Activated T-cell treated with anti-CD3 and anti-CD28 coated beads, Interleukin-2, amount 50 U/mL, for 1 hour (primary cell): ENCODE measurements at places on chromosomes 11 and 22.

DNA sequence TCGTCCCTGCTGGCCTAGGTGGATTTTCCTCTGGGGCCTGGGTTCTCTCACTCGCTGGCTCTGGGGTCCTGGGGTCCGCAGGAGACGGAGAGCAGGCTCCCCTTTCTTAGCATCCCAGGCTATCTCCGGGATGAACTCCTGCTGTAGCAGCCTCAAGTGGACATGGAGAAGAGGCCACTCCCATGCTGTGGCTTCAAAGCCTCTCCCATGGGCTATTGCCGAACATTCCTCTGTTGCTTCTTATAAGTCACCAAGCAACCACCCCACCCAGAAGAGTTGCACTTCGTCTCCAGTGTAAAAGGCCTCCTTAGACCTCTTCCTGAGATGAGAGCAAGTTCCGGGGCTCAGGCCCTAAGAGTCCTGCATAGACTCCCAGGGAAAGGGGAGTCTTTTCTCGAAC, 124.0 kb upstream of the RCN1 start:
- no peak for DNase-seq

GRCh38 chr11:83682611-83682973, 396.4 kb upstream of the CCDC90B start:
- no peak for DNase-seq

DNA sequence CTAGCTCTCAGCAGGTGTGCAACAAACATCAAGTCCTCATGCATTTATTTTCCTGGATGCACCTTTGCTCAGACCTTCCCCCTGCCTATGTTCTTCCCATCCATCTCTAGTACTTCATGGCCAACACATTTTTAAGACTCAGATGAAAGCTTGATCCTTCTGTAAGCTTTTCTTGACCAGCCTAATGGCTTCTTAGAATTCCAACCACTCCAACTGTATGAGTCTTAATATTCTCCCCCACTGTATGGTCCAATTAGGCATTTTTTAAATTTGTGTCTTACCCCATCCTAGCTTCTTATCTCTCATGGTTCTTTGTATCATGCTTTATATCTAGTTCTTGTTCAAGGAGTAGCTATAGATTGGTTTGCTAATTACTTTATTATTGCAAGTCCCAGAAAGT, 44.8 kb downstream of the TENM4 start:
- DNase-seq = no peak

DNA sequence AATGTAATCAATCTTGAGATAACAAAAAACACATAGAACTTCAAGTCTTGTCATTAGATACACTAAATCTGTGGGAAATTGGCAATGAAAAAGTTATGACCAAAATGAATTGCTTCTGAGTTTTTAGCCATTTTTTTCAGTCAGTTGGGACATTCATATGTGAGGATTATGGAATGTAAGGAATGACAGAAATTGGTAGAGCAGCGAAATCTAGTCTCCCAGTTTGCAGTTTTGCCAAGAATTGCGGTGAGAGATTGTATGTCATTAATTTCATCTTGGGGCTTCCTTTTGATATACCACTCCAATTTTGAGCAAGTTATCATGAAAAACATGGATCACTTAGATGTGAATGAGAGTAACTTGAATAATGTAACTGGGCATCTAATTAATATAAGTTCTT, 49.9 kb downstream of the SIK2 start:
- no peak for DNase-seq

- DNase-seq = no peak
Observed at GRCh38 chr11:66624450-66624849, 8.0 kb downstream of the RBM14 start.

GRCh38 chr11:14288189-14288935, 70.6 kb downstream of the RRAS2 start:
- DNase-seq = no peak

DNA sequence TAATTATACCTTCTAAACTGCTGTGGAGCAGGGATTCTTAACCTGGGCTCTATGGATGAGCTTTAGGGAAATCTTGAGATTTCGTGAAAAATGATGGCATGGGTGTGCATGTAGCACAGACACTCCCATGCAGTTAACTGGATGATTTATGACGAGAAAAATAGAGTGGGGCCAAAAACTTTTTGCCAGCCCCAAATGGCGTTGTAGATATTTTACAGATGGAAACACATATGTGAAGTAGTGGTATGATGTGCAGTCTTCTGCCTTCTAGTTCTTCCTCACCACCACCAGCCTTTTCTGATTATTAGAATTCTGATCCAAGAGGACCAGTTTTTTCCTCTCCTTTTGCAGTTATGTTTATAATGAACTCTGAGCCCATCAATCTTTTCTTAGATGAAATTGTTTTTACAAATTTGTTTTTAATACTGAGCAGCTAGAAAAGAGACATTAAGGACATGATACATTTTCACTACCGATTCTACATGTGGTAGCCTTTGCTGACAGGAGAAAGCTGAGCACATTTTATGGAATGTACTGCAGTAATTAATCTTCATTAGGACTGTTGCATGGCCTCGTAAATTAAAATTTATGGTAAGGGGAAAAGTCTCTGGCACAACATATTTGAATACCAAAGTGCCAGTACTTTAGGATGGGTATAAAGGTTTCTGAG, 261.4 kb downstream of the DDX10 start:
- no peak for DNase-seq

DNA sequence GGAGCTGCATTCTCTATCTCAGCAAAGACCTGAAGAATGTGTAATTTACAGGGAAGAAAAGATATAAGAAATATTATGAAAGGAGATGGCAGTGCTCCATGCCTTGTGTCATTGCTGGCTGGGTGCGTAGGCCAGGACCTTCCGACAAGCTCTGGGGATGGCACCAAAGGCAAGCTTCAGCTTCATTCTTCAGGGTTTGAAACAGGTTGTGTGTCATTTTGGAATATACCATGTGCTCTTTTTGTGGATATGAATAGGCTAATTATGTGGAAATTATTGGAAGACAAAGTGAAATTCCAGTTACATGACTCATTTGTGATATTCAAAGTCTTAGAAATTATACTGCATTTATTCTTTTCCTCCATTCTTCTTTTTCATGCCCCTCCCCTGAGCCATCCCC, 5.7 kb upstream of the KIRREL3 start:
- no peak for DNase-seq

GRCh38 chr11:19995145-19995544, 165.1 kb downstream of the DBX1 start:
- no peak for DNase-seq

DNA sequence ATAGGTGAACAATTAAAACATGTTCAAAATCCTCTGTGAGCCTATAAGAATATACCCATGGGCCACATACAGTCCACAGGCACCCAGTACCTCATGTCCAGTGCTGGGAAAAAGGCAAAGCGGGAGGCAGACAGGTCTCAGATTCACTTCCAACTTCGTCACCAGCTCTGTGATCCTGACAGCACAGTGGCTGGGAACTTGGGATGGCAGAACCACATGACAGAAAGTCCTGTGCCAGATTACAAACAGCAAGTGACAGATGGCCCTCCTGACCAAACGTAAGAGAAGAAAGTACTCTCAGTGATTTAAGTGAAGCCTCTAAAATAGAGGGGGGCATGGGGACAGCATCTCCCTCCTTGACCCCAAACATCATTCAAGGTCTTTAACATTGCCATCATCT, 5.8 kb downstream of the SLC1A2 start:
- no peak for DNase-seq

DNA sequence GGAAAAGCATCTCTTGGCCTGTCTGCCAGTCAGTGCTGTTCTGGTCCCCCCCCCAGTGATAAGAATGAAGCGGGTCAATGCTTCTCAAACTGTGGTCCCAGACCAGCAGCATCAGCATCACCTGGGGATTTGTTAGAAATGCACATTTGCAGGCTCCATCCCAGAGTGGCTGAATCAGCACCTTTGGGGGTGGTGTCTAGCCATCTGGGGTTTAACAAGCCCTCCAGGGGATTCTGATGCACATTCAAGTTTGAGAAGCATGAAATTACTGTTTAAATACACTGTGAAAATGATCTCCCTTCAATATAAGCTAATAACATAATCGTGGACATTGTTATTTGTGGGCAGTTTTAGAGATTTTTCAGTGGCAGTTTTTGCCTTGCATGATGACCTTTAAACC, 133.5 kb downstream of the MYO18B start:
- no peak for DNase-seq

DNA sequence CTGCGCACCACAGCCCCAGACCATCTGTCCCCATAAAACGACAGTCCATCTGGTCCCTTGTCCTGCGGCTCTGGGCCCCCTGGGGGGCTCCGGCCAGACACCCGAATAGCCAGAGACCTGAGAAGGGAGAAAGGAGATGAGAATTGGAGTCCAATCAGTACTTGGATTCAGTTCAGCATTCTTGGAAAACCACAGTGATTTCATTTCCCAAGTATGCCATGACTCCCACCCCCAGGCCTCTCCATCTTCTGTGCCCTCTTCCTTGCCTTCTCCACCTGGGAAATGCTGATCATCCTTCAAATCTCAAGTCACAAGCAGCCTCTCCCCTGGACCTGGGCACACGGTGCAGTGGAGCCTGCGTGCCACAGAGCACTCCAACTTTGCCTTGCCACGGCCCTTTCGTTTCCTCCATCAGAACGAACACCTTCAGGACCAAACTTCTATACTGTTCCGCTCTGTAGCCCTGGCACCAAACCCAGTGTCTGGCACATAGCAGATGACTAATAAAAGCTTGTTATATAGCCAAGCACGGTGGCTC, 10.9 kb upstream of the MFNG start:
- DNase-seq = no peak
